ENCODE measurements at places on chromosomes 4 and X.

- no peak for DNase-seq
Observed at GRCh38 chr4:10495651-10496050, 38.4 kb upstream of the ZNF518B start.

DNA sequence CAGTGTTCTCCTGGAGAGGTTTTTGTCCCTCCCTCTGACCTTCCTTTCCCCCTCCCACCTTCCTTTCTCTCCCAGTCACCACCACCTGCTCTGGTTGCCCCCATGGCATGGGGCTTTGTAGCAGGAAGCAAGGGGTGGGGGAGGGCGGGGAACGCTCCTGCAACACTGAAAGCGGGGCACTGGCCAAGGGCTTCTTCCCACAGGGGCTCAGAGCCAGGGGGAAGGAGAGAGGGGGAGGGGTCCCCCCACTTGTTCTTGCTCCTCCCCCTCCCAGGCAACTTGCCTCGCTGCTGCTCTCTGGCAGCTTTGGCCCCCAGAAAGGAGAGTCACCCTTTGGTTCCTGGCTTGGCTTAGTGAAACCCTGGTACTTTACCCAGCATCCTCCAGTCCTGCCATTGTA lies 48.4 kb downstream of the BCORL1 start:
- DNase-seq, result no peak

GRCh38 chr4:36256398-36256891 lies 12.1 kb upstream of the ARAP2 start:
- no peak for DNase-seq

DNA sequence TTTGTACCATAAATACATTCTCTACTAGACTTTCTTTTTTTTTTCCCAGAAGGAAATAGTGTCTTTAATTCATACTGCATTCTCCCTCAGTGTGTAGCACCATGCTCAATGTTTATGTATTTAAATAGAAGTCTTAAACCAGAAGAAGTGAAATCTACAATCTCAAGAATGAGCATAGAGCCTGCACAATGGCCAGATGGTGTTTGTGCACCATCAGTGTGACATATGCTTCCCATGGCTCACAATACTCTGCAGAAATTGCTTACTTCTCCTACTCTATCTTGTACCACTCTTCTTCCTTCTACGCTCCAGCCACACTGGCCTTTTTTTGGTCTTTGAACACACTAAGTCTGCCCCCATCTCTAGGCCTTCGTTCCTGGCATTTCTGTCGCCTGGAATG lies 2.6 kb upstream of the DOCK11 start:
- no peak for DNase-seq

- DNase-seq, result no peak
Observed at GRCh38 chr4:112721627-112722026, 84.7 kb downstream of the LARP7 start.

DNA sequence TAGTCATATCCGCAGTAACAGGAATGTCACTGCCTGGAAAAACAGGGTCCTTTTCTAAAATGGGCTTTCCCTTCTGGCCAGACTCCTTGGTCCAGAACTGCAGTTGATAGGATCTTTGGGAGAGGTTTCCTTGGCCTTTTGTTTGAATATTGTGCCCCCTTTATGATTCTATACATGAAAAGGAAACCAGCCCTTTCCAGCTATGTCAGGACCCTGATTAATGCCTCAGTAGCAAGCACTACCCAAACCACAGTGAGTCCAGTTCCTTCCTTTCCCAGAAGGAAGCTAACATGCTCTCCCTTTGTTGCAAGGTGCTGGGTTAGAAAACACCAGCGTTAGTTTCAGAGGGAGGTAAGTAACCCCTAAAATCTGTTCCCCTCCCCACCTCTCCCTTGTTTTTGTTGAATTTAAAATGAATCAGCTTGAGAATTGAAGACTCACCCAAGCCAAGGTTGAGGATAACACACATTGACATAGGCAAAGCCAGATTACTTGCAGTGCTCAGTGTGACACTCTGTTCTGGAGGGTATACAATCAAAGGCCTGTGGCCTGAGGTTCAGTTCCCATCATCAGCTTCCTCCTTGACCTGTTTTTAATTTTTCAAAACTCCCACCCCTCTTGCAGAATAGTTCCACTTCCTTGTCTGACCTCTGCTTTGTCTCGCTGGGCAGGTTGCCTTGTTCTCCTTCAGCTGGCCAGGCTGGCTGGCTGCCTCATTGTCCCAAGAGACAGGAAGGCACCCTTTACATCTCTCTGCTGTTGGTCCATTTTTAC lies 87.6 kb upstream of the PLAC1 start:
- DNase-seq, result no peak

DNA sequence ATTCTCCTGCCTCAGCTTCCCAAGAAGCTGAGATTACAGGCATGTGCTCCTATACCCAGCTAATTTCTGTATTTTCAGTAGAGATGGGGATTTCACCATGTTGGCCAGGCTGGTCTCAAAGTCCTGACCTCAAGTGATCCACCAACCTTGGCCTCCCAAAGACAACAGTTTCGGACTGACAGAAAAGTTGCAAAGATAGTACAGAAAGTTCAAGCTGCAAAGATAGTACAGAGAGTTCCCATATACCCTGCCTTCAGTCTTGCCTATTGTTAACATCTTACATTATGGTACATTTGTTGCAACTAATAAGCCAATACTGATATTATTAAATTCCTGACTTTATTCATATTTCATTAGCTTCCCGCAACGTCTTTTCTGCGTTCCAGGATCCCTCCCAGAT lies 65.8 kb downstream of the SUPT20HL2 start:
- no peak for DNase-seq

DNA sequence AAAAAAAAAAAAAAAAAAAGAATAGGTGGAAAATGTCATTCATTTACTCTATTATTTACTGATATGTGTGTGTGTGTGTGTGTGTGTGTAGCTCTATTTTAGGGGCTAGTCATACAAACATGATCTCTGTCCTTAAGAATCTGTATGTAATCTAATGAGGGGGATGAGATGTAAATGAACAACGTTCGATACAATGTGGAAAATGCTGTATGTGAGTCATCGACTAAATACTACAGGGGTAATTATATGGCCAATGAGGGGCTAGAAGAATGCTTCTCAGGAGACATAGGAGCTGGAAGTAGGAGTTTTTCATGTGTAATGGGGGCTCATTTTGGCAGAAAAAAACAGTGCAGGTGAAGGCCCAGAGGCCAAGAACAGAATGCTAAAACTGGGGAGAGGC lies 41.9 kb downstream of the LEF1 start:
- no peak for DNase-seq

DNA sequence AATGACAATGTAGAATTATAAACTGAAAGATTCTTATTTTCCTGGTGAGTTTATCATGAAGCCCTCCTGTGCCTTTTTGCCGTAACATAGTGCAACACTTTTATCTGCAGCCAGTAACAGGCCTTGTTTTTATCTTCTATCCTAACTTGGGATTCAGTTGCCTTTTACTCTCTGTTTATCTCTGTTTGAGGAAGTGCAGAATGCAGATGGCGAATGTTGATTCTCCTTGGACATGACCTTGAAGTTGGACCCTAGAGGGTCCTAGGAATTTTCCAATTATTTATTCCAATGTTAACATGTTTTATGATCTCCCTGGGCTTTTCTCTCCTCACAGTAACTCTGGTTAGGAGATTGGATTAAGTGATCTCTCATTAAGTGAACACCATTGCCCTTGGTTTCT lies 165.0 kb downstream of the FMR1NB start:
- DNase-seq, result no peak

GRCh38 chrX:22527302-22527701 lies 254.6 kb downstream of the CBLL2 start:
- no peak for DNase-seq

DNA sequence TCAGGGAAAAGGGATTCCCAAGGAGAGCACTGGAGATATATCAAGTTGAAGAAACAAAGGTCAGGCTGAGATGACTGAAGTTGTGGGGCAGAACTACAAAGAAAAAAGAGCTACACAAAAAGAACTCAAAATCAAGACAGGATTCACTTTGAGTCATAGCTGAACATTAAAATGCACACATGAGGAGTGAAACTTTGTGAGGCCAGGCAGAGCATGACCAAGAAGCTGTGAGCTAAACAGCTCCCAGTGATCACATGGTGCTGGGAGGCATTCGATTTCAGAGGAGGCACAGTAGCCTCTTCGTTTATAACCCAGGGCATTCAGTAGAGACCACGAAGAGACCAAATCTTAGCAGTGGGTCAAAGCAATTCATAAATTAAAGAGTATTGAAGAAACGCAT lies 145.3 kb downstream of the ATRX start:
- no peak for DNase-seq

DNA sequence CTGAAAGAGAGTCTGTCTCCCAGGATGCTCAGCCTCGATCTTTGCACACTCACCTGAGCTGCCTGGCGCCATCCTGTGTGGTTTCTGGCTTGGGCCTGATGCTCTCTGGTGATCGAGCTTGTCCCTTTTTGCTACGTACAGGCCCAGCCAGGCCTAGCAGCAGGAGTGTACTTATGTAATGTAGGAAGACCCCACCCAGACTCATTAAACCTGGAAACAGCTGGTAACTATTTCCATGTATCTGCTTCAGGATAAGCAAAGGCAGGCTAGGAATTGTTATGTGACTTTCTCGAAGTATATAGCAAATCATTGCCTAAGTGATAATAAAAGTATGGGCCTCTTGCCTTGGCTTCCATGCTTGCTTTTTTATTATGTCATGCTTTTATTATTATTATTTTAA lies 18.6 kb upstream of the ARSJ start:
- DNase-seq, result peak; percentile 58

- no peak for DNase-seq
Observed at GRCh38 chrX:30589146-30589888, 11.8 kb upstream of the TASL start.

DNA sequence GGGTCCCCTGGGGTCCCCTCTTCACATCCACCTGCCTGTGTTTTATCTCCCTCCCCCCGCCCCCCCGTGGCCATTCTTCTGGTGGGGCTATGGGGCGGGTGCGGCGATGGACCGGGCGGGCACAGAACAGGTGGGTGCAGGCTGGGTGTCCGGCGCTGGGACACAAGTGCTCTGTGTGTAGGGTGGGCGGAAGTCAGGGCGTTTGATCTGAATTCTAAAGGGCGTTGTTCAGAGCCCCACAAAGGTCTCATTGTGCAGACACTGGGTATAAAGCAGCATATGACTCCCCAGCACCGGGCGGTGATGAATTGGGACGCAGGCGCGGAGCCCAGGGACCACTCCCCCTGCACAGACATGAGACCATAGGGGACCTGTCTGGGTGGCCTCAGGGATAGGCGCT lies at the start of gene GJB1:
Gene GJB1, plus strand, starts transcription at position 296 of the 400 bp plus-strand sequence. CDS start 484 bp downstream, outside the sequence.
- no peak for DNase-seq

DNA sequence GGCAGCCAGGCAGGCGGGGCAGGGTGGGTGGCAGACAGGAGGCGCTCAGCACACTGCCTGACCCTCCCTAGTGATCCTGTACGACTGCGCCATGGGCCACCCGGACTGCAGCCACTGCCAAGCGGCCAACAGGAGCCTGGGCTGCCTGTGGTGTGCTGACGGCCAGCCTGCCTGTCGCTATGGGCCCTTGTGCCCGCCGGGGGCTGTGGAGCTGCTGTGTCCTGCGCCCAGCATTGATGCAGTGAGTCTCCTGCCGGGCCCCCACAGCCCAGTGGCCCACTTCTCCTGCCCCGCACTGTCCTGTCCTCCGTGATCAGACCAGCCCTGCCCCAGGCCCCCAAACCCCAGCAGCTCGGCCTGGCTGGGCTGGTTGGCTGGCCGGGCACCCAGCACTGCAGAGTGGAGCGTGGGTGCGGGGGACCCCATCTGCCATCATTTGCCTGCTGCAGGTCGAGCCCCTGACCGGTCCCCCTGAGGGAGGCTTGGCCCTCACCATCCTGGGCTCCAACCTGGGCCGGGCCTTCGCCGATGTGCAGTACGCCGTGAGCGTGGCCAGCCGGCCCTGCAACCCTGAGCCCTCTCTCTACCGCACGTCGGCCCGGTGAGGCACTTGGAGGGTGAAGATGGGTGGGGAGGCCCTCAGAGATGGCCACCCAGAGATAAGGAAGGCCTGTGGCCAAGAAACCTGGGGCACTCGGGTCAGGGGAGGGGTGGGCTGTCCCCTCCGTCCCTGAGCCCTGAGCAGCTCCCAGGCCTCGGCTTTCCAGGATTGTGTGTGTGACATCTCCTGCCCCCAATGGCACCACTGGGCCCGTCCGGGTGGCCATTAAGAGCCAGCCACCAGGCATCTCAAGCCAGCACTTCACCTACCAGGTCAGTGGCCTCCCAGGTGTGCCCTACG lies 7.6 kb downstream of the PLXNB3 start:
- DNase-seq, result no peak

- no peak for DNase-seq
Observed at GRCh38 chr4:3836756-3837601, 70.8 kb downstream of the ADRA2C start.

- DNase-seq, result no peak
Observed at GRCh38 chr4:22215084-22215483, 266.5 kb upstream of the KCNIP4 start.

DNA sequence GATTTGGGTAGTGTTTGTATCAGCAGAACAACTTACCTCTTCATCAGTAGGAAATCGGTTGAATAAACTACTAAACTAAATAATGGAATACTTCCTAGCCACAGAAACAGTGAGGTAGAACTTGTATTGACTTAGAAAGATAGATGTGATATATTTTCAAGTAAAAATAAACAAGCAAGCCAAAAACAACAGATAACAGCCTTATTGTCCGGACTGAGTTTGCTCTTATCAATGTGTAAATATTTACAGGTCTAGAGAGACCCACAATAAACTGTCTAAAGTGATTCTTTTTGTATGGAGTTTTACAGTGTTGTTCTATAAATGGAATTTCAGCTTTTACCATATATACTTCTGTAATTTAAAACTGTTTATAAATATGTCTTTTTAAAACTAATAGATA lies 721.8 kb downstream of the ADGRL3 start:
- no peak for DNase-seq

DNA sequence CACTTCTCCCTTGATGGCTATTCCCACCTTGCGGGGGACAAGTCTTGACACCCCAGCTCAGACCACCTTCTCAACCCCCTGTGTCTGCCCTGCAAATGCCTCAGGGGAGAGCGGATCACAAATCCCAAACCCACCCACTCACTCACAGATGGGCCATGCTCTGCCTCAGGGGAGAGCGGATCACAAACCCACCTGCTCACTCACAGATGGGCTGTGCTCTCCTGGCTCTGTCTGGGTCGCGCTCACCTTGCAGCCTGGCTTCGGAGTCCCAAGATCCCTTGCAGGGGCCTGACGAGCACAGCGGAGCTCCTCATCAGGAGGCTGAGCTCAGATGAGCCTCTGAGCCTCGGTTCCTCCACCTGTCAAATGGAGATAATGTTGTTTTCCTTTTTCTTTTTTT lies 38.6 kb downstream of the HTRA3 start:
- no peak for DNase-seq

Data from NCI-H1930 (cell line).